ENCODE measurements at places on chromosomes 3 and 15.

GRCh38 chr15:96595951-96596350 is 265.5 kb downstream of the NR2F2 start:
- DNase-seq = no peak

GRCh38 chr3:35647461-35647860 is 8.1 kb downstream of the ARPP21 start:
- no peak for DNase-seq

GRCh38 chr3:11161666-11162065 is 7.4 kb downstream of the HRH1 start:
- DNase-seq = no peak

GRCh38 chr3:172516318-172517214 is 6.7 kb downstream of the TNFSF10 start:
- DNase-seq = peak; percentile 58

DNA sequence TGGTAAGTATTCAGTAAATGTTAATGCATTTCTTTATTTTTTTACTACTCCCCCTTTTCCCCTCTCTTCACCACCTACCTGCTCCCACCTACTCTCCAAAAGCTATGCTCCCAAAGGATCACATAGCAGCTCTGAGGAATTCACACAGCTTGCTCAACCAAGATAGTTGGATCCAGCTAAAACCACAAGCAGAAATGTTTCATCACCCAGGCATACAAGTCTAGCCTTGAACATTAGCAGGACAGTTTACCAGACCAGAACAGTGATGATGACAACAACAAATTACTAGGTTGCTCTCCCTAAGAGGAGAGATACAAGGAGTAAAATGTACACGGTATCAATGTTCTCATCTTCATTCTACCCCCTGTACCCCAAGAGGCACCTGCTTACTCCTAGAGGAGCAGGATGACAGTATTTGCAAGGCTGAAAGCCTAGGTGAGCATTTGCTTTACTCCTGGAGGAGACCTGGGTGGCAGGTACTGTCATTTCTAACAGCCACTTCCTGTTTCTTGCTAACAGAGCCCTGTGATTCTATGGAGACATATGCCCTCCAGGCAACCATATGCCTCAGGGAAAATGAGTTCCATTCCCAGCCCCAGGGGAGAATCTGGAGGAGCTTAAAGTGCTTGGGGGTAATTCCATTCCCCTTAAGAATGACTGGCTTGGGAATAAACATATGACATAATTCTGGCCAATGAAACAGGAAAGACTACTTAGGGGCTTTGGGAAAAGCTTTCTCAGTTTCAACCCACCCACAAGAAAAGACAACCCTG is 237.5 kb downstream of the NTRK3 start:
- no peak for DNase-seq

DNA sequence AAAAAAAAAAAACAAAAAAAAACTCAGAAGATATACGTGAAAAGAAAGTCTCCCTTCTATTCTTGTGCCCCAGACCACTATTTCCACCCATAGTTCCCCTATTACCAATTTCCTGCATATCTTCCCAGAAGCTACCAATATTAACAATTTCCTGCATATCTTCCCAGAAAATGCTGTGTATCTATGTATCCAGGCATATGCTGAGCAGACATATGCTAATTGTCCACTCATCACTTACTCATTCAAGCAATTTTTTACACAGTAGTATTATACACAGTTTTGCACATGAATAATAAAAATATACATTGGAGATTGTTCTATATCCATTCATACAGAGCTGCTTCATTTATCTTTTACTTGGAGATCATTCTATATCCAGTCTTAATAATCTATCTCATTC is 12.6 kb upstream of the SLMAP start:
- no peak for DNase-seq

DNA sequence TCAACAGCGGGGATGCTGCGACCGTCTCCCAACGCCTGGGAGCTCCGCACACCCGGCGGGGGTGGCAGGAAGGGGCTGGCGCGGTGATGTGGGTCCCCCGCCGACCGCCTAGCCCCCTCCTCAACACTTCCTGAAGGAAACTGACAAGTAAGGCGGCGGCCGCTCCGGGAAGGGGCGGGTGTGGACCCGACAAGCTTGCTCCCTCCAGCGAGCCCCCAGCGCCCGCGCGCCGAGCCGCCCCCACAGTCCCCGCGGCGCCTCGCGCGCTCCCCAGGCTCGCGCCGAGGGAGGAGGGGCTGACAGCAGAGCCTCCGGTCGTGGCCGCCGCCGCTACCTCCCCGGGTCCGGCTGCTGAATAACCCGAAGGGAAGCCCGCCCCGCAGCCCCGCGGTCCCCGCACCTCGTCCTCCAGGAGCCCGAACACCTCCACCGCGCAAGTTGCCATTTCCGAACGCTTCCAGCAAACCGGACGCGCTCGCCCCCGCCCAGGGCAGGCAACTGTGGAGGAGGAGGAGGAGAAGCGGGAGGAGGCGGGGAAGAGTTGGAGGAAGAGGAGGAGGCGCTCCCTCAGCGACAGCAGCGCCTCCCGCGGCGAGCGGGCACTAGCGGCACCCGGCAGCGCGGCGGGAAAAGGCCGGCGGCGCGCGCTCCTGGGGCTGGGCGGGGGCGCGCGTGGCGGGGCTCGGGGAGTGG is at the start of gene NEDD4:
TSS of gene NEDD4 (minus strand) at position 502 of the 693 bp plus-strand sequence. CDS start at position 445, 57 bp downstream.
- DNase-seq = peak; percentile 61

GRCh38 chr15:38377636-38378035 is 76.3 kb upstream of the FAM98B start:
- no peak for DNase-seq

DNA sequence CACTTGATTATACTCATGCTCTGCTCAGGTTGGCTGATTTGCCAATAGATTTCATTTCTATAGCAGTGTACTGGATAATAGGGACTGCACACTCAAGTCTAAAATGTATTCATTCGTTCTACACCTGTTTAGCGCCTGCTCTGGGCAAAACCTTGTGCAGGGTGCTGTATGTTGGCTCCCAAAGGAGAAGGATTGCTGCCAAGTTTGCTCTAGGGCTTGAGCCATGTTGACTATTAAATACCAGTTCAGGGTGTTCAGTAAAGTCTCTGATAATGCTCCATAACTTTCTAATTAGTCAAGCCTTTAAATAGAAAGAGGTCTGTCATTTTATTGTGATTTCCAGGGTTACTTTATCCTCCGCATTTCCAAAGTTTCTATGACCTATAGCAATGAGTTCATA is 470.2 kb downstream of the MAGI1 start:
- no peak for DNase-seq

DNA sequence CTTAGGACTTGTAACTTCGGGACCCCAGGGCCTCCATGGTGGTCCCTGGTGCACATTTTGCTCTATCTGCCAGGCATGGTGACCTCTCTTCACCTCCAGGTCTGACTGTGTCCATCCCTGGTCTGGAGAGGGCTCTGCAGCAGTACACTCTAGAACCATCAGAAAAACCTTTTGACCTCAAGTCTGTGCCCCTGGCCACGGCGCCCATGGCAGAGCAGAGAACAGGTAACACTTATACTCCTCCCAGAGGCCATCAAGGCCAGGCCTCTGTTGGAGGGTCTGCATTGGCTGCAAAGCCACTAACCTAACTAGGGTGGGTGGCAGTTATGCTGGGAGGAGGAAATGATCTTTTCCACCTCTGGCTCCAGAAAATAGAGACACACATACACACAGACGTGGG is 10.3 kb upstream of the HMCES start:
- DNase-seq = no peak

- no peak for DNase-seq
These were observed 6.3 kb downstream of the PXYLP1 start for GRCh38 chr3:141237701-141238521.

DNA sequence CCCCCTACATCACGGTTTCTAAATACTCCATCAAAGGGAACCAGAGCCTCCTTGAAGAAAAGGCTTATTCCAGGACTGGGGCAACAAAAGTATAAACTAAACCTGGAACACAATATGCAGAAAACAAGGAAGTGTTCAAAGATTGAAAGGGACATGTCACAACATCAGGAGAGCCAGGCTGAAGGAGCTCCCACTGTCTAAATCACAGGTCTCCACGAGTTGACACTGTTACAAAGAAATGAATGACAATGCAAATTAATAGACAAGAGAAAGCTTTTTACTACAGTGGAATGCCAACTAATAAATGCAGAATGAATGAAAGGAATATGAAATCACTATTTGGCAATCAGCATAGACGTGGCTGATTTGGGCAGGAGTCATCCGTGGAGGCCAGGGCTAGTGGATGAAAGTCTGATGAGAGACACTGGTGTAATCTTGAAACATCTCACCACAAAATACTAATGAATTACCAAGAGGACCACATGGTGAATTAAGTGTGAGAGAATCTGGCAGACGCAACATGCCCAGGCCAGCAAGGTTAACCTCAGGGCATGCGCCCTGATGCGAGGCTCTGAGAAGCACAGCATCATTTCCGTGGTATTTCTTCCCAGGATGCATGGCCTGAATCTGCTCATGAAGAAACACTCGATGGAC is 123.8 kb upstream of the TJP1 start:
- DNase-seq = no peak

DNA sequence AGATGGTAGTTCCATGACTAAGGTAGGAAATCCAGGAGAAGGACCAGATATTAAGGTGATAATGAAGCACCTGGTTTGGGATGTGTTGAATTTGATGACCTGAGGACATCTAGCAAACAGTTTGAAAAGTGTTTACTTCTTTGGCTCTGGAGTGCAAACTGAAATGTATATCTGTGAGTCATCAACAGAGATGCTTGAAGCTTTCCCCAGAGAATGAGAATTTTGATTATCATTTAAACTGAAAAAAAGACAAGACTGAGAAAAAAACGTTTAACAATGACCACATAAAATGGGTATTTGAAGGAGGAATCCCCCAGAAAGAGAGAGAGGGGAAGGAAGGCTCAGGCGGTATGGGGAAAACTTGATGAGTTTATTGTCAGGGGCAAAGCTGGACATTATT is 20.7 kb upstream of the GSK3B start:
- peak; percentile 26 for DNase-seq

DNA sequence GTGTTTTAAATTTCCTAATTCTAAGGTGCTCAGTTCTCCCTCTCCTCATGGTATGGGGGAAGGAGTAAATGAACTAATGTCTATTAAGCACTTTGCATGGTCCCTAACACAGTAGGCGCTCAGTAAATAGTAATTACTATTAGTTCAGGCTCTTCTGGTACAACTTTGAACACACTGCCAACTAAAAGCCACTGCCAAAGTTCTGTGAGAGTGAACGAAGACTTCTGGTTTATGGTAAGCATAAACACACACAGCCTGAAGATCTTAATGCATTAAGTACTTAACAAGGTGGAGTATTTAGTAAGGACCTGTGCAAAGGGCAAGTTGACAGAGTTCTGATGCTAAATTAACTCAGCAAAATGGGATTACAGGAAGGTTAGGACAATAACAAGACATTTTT is 24.7 kb downstream of the RARB start:
- DNase-seq = no peak

GRCh38 chr3:72475258-72476138 is 372.7 kb downstream of the SHQ1 start:
- DNase-seq = no peak

GRCh38 chr15:74227968-74228722 is 8.0 kb upstream of the CCDC33 start:
- DNase-seq = no peak

DNA sequence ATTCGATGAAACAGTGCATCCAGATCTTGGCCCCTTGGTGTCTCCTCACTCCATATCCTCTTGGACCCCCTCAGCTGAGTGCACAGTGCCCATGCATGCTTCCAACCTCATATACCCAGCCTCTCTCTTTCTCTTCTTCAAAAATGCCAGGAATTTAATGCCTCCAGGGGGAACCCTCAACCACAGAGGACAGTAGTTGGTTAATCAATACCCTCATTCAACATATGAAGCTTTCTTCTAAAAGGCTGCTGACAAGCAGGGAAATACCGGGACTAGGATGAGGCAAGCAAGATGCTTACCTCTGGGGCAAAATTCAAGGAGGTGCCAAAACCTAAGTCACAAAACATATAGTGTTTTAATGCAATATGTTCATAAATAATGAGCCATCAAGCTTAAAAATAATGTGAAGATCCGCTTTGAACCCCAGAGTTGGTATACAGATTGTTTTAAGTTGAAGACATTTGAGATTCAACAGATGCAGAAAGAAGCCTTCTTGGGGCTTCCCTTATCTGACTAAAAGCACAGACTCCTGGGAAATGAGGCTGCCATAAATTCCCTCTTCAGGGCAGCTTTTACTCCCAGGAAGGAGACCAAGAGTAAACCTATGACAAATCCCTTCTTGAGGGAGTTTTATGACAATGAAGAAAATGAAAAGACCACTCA is 48.2 kb upstream of the FHIT start:
- DNase-seq = no peak

DNA sequence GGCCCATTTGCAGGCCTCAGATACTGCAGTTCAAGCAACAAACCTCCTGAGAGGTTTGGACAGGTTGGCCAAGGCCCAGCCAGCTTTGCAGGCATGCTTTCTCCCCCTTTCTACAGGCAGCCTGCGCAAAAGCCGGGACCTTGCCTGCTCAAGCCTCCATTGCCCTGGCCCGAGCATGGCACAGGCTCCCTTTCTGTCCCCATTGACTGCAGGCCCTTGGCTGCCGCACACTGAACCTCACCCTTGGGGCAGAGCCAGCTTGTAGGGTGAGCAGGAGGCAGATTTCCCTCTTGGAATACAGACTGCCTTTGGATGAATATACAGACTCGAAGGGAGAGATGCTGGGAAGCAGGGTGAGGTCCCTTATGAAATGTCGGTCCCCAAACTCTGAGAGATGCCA is 461.7 kb upstream of the PROK2 start:
- no peak for DNase-seq

- DNase-seq = no peak
These were observed 36.9 kb downstream of the GPR171 start for GRCh38 chr3:151166161-151166560.

DNA sequence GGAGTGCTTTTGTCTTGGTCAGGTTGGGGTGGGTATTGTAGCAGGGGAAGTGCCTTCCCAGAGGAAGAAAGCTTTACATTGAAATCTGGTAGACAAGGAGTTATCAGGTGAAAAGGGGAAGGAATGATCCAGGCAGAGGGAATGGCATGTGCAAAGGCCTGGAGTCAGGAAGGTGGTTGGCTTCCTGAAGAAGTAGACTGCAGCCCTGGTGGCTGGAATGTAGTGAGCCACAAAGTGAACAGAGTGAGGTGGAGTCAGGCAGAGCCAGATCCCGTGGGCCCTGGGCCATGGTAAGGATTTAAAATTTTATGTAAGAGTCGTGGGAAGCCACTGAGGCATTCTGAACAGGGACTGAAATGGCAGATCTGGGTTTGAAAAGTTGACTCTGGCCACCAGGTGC is 58.3 kb downstream of the RAB11A start:
- DNase-seq = no peak

GRCh38 chr3:3798631-3799113 is 559 bp upstream of the LRRN1 start:
- DNase-seq = no peak

DNA sequence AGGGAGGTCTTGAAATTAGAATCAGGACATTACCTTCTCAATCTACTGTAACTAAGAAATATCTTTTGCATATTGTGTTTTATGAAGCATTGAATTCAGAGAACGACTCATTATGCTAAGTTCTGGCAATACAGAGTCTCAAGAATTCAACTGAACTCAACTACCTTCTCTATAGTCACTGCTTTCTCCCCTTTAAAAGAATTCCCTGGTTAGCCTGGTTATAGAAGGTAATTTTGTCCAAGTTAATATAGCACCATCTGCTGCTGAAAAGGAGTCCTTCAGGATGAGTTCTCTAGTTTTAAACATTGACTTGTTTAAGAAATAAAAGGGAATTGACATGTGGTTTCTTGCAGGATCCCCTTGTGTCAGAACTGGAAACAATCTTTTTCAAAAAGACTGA is 60.2 kb downstream of the IL16 start:
- no peak for DNase-seq

GRCh38 chr3:62131620-62132019 is 241.7 kb downstream of the FEZF2 start:
- no peak for DNase-seq

All from AG04450 (cell line).